Cerebellar nuclear complex (tissue), 1 donor: ENCODE measurements at places on chromosomes 5 and 9.

DNA sequence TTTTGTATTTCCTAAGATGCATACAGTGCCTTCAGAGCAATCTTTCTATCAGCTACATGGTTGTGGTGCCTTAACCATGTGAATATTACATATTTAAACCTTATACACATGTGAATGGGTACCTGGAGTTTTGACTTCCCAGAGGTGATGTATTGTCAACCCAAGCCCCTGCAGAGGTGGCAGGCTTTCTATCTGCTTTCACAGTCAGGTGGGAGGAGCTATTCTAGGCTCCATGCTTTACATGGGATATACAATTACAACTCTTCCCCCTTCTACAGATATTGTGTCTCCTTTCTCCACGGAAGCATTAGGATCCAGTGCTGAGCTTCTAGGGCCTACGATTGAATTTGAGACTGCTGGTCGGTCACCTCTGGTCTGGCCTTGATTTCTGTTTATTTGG is 89.8 kb upstream of the TUT7 start:
- DNase-seq: no peak

- DNase-seq: no peak
Measured at GRCh38 chr9:372128-372527, 157.5 kb downstream of the DOCK8 start.

DNA sequence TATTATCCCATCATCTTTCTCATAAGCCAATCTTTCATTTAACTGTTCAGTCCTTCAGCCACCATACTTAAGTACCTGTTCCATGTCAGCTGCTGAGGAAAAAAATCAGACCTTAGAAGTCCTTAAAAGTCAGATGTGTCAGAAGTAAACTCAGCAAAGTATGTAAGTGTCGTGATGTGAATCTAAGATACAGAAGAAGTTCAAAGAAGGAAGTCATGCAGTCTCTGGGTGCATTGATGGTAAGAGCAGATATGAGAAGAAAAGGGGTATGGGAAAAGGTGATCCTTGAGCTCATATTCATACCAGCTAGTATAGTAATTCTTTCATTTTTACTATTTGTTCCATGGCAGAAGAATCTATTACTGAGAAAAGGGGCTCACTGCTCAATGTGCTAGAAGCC is 259.4 kb upstream of the CD180 start:
- DNase-seq: no peak

DNA sequence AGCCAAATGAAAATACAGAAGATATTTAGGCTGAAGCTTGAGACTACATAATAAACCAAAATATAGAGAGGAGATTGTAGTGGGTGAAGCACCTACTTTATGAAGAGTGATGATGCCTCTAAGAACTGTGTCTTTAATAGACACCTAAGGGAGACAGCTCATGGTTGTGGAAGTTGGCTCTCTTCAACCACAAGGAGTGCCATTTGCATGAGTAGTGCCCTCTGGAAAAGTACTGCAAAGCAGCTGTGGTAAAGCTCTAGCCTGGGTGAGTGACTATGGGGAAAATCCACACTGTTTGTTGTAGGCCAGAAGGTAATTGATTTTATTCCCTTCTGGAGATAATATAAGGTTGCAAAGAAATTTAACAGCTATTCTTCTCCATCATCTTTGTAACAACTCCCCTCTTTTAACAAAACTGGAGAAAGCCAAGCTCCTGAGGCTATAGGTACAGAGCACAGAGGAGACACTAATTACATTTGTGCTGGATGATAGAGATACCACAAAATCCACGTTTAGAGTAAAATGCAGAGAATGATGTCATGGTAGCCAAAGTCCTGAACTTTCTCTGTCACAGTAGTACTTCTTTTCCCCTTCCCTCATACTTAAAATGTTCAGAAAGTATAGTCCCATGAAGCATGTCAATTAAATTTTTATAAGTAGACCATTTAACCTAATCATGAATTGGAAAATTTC is 122.8 kb downstream of the STARD4 start:
- DNase-seq: no peak

- DNase-seq: no peak
Measured at GRCh38 chr5:149800633-149801032, 70.5 kb downstream of the PPARGC1B start.

GRCh38 chr5:133643365-133643764 is 31.0 kb upstream of the FSTL4 start:
- no peak for DNase-seq

DNA sequence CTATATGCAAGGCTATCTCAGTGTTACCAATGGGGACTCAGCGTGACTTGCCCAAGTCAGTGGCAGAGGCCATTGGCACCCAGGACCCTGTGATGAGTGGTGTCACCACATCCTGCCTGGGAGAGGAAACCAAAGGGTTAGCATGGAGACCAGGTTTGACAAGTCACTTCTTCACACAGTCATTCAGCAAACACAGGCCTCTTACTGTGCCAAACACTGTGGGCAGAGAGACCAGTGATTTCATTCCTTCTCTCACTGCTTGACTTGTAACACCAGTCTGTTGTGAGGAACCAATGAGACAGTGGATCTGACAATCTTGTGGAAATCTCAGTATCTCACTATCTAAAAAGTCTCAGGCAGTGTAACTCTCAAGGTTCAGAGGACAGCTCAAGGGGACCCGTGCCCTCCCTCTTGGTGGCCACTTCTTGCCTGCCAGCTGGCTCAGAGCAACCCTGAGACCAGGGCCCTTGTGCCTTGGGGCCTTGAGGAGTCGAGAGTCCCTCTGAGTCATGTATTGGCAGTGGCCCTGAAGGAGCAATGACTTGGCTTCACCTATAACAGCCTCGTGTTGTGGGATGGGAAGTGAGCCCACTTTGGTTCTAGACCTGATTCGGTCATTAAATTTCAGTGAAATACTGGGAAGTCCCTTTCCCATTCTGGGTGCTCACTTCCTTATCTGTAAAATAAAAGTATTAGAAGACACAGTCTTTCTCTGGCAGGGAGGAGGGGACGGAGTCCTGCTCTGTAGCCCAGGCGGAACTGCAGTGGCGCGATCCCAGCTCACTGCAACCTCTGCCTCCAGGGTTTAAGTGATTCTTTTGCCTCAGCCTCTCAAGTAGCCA is 1.6 kb downstream of the FABP6 start:
- DNase-seq: no peak

DNA sequence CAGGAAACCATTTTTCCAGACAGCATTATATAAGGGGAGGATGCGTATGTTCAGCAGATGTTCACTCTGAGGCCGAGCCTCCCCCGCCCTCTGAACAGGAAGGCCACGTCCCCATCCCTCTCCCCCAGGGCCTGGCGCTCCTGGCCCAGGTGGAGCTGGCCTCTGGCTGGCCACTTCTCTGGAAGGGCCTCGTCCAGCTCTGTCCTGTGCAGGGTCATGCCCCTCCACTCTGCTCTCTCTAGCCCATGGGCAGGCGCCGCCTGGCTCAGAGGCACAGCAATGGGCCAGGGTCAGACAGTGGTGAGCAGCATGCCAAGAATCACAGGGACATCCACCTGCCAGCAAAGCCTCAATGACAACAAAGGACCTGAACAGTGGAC is 34.2 kb downstream of the ADAMTS2 start:
- no peak for DNase-seq
